Stimulated activated CD4-positive, alpha-beta T cell treated with anti-CD3 and anti-CD28 coated beads, Interleukin-1b, Interleukin-23, amount 100 ng/mL, for 48 hours (primary cell): ENCODE measurements at places on chromosomes 5 and 9.

- DNase-seq, result no peak
Observed at GRCh38 chr5:94693043-94693822, 74.8 kb downstream of the SLF1 start.

GRCh38 chr9:137762414-137763061, 115.0 kb upstream of the CACNA1B start:
- no peak for DNase-seq

- DNase-seq, result no peak
Observed at GRCh38 chr5:79562351-79563246, 48.7 kb upstream of the HOMER1 start.

DNA sequence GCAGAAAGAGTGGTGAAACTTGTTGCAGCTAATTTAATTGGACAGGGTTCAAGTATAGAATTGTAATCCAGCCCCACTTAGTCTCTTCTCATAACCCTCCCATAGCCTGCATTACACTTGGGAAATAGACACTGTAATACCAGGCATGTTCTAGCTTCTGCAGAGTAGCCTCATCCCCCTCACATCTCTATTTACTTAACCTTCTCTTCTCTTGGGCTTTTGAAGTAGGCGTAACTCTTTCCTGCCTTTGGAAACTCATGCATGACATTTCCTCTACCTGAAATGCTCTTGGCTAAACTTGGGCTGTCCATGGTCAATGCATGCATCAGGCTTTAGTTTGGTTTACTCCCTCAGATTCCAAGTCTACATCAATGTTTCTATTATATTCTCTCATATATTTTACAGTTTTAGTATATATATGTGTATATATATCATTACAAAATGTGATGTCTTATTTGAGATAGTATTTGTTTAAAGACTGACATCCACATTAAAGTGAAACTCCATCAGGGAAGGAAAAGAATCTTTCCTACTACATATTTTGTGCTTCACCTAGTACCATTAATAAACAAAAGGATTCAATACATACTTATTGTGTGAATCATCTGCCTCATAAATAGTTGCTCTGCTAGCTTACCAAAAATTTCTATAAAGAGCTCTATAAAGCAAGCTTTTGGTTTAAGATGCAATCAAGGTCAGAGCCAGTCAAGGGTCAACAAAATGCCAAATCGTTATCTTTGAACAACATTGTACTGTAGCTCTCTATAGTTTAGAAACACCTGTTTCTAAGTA, 1158.0 kb downstream of the MAT2B start:
- DNase-seq, result no peak

DNA sequence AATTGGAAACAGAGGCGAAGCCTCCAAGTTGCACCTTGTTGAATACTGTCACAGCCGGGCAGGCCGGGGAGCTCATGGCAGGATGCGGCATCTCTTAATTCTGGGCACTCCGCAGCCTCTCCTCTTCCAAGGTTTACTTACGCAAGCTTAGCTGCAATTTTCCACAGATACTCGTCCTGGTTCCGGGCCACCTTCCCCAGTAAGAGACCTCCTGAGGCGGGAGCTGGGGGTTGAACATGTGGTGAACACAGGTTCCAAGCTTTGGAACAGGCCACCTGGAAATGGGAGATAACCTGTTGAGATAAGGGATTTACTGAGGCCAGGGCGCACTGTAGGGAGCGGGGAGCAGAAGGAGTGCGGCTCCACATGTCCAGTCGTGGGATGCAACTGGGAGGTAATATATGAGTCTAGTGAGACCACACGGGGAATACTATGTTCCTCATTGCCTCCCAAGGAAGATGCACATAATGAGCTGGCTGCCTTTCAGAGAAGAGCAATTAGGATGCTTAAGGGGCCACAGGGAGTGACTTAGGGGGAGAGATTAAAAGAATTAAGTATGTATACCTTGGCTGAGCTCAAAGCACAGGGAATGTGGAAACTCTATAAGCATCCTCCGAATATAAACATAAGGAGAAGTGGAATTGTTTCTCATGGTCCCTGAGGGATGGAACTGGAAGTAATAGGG, 335.2 kb downstream of the CWC27 start:
- DNase-seq, result no peak

- no peak for DNase-seq
Observed at GRCh38 chr5:64874753-64875152, 106.0 kb downstream of the CWC27 start.

DNA sequence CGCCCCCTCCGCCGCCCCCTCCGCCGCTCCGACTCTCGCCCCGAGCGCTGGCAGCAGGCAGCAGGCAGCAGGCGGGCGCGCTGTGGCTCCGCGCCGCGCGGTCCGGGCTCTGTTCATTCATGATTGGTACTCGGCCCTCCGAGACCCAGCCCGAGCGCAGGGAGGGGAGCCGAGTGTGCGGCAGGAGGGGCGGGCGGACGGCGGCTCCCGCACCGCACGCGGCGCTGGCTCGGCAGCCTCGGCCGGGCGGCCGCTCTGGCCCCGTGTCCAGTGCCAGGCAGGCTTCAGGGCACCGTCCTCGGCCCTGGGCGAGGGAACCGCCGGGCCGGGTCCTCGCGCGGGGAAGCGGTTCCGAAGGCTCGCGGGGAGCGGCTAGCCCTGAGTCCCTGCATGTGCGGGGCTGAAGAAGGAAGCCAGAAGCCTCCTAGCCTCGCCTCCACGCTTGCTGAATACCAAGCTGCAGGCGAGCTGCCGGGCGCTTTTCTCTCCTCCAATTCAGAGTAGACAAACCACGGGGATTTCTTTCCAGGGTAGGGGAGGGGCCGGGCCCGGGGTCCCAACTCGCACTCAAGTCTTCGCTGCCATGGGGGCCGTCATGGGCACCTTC, at the start of gene KCNIP1:
Gene KCNIP1, plus strand, starts transcription at position 31 of the 607 bp plus-strand sequence.
- DNase-seq, result no peak

DNA sequence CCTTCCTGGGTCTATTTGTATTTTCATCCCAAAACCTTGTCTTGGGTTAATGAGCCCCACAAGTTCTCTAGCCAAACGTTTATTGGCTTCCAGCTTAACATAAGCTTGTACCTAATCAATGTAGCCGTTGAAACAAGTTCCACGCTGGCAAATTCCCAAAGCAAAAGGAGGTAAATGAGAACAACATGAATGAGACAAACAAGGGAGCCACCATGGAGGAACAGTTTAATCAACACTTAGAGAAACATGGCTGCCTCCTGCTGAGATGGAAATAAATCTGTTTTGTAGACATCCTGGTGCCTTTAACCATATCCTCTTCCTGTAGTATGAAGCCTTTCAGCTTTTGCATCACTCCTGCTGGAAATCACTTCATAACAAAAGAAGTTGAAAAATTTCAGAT, 166.6 kb upstream of the NFIB start:
- DNase-seq, result no peak

GRCh38 chr5:100595152-100595811, 60.1 kb downstream of the FAM174A start:
- DNase-seq, result no peak

DNA sequence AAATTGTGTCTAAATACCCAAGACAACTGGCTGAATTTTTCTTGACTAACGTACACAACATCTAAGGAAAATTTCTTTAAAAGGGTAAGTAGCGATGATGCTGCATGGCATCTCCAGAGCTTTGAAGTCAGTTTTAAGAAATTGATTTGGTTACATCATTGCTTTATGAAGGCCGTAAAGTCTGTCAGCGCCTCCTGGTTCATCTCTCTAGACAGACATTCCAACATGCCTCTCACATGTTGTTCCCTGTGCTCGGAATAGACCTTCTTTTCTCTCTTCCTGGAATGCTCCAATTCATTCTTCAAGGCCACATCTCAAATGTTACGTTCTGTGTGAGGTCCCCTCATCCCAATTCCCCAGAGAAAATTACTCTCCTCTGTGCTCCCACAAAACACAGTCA, 108.7 kb upstream of the SSBP2 start:
- DNase-seq, result no peak

DNA sequence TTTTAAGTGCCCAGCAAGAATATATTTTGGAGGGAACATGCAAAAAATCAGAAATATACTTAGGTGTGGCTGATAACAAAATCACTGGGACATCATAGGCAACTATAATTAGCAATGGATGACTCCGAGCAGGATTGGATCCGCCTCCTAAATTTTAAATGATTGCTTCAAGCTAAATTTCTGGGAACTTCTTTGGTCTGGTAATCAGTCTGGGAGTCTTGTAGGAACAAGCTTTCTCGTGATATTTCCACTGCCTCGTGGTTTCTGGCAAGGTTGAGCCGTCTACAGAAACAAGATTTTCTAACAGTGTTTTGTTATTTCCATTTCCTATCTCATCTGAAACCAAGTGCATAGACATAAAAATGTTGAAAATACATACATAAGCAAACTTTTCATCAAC, 232.6 kb downstream of the BNC2 start:
- DNase-seq, result no peak

GRCh38 chr9:742104-742503, 99.4 kb upstream of the DMRT1 start:
- no peak for DNase-seq
